ENCODE measurements at places on chromosomes 13 and 19. TPM values are rescaled to one million over a fixed set of nuclear protein-coding genes. Genes with fewer than 3 reads are reported as not detected.

DNA sequence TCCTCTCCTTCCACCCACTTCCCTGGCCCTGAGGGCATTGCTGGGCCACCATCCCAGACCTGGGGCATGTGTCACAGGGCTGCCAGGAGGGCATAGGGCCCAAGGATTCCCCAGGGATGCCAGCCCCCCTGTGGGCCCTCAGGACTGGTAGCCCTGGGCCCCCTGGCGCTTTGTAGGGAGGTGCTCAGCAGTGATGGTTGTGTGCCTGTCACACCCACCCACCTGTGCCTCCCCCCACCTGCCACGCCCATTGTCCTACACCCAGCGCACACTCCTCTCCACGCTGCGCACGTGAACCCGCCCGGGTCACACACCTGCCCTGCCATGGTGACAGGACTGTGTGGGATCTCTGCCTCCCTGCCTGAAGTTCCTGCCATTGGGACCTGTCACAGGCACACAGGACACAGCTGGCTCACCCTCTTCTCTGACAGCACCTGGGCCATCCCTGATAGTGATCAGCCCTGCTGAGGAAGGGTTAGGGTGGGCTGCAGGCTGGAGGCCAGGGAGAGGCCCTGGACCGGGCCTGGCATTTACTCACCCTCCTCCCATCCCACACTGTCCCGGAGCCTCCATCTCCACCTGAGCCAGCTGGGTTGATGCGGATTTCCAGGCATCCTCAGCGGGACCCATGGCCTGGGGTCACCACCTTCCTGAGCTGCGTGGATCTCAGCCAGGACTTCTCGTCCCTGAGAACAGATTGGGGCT is 23.9 kb downstream of the WTIP start:
- no peak for DNase-seq

DNA sequence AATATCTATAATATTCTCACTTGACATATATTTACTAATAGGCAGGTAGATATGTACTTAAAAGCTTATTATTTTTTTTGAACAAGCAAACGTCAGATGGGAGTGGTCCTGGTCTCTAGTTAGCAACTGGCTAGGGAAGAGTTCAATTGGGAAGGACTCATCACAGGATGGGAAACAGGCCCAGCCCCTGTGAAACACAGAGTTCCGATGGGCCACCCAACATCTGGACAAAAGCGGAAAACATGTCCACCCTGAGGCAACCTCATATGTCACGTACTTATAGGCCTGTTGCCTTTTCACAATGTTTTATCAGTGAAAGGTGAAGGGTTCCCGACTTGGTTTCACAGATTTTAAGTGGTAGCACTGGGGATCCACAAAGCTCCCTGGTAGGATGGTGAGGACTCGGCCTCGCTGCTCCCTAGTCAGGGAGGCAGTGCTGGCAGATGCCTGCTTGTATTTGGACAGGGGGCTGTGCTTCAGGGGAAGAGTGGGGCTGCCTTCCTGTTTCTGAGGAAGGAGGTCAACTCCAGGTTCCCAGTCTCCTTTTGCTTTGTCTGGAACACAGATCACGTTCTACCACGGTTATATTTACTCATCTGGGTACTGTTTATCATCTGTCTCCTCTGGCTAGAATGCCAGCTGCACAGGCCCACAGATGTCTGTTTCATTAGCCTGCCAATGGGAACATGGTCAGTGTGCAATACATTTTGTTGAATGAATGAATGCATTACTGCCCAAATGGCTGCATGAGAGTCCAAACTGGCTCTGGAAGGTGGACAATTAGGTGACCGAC is 49.4 kb upstream of the SLC15A1 start:
- DNase-seq, result no peak

DNA sequence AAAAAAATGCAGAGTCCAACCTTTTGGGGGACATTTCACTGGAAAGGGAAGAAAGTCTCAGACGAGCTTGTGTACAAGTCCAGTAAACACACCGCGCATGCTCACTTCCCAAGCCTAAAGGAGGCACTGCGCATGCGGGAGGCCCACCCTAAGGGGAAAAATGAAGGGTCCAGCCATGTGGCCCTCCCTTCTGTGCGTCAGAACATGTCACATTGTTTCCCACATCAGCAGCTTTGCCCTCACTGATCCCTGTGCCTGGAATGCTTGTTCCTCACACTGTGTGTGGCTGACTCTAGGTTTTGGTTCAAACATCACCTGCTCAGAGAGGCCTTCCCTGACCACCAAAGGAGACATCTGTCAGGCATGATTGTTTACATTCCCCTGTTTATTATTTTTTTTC is 4.4 kb downstream of the ELSPBP1 start:
- DNase-seq, result no peak

Gene SYDE1
- polyA plus RNA-seq, result 18.5 TPM

Gene CHAF1A
- 11.1 TPM for polyA plus RNA-seq

Gene NLRP12
- polyA plus RNA-seq, result not detected

DNA sequence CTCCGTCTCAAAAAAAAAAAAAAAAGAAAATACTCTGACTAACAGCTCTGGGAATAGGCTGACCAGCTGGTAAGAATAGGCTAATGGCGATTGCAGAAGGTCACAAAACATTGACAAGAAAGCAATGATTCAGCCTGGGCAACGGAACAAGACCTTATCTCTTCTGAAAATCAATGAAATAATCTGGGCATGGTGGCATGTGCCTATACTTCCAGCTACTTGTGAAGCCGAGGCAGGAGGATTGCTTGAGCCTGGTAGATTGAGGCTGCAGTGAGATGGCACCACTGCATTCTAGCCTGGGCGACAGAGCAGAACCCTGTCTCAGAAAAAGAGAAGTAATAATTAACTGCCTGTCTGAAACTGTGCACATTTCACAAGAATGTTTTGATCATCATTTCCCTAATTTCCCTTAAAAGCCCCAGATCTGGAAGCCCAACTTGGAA is 18.8 kb upstream of the MTRF1 start:
- DNase-seq, result no peak

Gene C19orf67
- polyA plus RNA-seq, result not detected

Gene UPF1
- polyA plus RNA-seq, result 22.2 TPM

Gene OR4F17
- polyA plus RNA-seq, result not detected

- DNase-seq, result no peak
Observed at GRCh38 chr13:96490496-96490989, 400.6 kb downstream of the HS6ST3 start.

DNA sequence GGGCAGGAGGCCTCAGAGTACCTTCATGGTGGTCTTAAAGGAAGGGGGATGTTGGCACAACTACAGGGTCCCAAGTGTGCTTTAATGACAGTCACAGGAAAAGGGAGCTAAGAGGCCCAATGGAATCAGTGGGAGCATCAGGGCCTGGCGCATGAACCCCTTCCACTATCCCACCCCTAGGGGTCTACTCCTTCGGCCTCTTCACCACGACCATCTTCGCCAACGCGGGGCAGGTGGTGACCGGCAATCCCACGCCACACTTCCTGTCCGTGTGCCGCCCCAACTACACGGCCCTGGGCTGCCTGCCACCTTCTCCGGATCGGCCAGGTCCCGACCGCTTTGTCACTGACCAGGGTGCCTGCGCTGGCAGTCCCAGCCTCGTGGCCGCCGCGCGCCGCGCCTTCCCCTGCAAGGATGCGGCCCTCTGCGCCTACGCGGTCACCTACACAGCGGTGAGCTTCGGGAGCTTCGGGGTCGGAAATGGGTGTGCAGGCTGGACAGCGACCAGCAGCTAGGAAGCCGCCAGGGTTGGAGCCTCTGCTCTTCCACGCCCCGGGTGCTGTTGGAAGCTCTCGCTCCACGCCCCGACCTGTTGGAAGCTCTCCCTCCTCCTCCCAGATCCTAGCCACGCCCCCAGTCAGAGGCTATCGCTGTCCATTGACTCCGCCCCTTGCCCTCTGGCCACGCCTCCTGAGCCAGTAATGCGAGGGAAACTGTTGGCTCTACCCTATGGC is 6.0 kb downstream of the PLPPR2 start:
- DNase-seq, result peak; percentile 88

GRCh38 chr19:12796146-12797071 is 5.1 kb downstream of the JUNB start:
- DNase-seq, result peak; percentile 90

Gene CCL25
- not detected for polyA plus RNA-seq

- DNase-seq, result no peak
Observed at GRCh38 chr13:110128546-110128945, 178.4 kb downstream of the COL4A1 start.

- no peak for DNase-seq
Observed at GRCh38 chr19:32407004-32407992, 1.7 kb downstream of the DPY19L3 start.

Gene ZNF667
- polyA plus RNA-seq, result 2.7 TPM

Gene OVOL3
- polyA plus RNA-seq, result not detected

Gene KISS1R
- polyA plus RNA-seq, result 2.1 TPM

- peak; percentile 24 for DNase-seq
Observed at GRCh38 chr19:46571495-46571894, 29.6 kb upstream of the CALM3 start.

Gene CDX2
- 60.6 TPM for polyA plus RNA-seq

Gene ZNF285
- 3.4 TPM for polyA plus RNA-seq

- no peak for DNase-seq
Observed at GRCh38 chr19:2536461-2536860, 60.5 kb downstream of the GADD45B start.

- no peak for DNase-seq
Observed at GRCh38 chr13:43030548-43030947, 7.2 kb downstream of the DNAJC15 start.

- no peak for DNase-seq
Observed at GRCh38 chr13:39208636-39209035, 170.4 kb downstream of the NHLRC3 start.

DNA sequence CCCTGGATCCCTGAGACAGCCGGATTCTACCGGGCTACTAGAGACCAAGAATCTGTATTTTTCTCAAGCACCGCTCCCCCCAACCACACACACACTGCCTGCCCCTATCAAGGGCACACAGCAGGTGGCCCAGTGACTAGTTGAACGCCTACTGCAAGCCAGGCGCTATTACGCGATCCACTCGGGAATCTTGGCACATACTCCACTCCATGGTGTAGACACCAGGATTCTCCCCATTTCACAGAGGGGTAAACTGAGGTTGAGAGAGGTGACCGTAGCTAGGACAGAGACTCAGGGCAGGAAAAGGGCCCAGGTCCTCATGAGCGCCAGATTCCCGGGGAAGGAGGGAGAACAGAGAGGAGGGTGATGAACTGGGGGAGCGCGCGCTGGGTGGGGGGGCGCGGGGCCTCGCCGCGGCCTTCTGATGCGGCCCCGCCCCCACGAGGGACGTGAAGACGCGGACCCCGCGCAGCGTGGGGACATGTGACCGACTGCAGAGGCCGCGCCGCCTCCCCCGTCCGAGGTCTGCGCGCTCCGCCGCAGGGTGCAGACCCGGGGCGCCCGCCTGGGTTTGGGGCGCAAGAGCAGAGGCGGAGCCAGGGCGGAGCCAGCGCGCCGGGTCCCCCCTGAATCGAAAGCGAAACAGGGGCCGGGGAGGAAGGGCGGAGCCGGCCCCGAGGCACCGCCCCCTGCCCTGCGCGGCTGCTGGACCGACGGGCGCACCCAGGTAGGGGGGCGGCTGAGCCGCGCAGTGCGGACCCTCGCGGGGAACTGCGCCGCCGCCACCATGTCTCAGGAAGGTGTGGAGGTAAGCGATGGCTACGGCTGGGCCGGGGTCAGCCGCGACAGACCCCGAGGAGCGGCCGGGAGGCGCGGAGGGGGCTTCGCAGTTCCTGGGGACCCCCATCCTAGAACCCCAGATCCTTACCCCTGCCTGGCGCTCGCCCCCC is at the start of gene SHFL:
TSS of gene SHFL (plus strand) at position 677 of the 950 bp plus-strand sequence. CDS start at position 788, 111 bp downstream.
- peak; percentile 91 for DNase-seq

DNA sequence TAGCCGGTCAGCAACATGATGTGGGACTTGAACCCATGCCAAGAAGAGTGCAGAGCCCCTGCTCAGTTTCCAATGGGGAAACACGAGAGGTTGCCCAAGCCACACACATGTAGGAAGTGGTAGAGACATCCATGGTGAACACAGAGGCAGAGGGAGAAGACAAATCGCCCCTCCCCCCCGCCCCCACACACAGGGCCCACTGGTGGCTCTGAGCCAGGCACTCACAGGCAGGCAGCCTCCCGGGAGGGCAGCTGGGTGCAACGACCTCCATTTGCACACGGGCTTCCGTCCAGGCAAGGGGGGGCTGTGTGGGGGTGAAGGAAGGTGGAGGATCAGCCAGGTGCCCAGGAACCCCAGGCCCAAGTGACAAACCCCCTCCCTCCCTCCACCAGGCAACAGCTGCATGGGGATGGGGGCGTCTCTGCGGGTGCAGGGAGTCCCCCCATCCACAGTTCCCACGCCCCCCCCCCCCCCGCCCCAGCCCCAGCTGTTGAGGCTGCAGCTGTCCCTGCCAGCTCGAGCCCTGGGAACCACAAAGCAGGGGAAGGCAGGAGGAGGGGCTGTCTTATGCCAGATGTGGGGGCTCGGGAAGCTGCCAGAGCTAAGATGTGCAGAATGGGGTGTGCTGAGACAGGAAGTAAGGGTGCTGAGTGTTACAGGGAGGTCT is 3.4 kb downstream of the NOTCH3 start:
- no peak for DNase-seq

Gene FCGBP
- 3.1 TPM for polyA plus RNA-seq

GRCh38 chr19:53989600-53990533 is 1.6 kb upstream of the CACNG6 start:
- DNase-seq, result no peak

Measured in hepatocyte (in vitro differentiated cells).